ENCODE measurements at places on chromosomes 16 and 17.

- no peak for DNase-seq
Measured at GRCh38 chr16:67915831-67916723, 15.6 kb downstream of the CTRL start.

DNA sequence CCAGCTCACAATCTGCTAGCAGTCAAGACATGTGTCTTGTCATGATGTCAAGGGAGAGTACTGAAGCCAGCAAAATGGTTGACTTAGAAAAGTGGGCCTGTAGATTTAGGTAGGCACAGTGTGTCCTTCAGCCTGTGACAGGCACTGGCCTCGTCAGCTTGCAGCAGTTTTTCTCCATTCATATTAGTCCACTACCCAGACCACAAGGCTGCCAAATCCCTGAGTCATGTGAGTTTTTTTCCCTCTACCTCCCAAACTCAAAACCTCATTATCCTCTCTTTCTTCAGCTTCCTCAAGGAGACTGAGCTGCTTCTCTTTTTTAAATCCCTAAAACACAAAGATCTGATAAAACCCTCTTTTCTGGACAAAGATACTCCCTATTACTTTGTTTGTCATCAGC is 102.6 kb upstream of the HS3ST3A1 start:
- peak; percentile 51 for DNase-seq

DNA sequence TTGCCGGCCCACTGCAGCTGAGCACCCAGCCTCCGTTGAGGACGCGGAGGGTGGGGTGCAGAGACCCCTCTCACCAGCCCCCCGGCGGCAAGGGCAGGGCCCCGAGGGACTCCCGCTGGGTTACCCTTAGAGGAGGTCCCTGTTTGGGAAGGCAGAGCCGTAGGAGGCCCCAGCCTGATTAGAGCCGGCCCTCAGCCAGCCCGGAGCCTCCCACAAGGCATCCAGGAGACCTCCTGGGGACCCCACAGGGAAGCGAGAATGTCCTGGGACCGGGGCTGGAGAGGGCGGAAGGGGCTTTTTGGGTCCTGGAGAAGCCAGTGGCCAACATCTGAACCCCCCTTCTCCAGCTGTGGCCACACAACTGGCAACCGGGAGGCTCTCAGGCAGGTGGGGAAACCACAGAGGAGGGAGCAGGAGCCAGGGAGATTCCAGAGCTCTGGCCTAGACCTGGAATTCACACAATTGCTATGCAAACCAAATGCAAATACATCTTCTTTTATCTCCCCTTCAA is 21.7 kb upstream of the SP6 start:
- DNase-seq = no peak

- no peak for DNase-seq
Measured at GRCh38 chr17:3986939-3987335, 22.7 kb upstream of the ATP2A3 start.

DNA sequence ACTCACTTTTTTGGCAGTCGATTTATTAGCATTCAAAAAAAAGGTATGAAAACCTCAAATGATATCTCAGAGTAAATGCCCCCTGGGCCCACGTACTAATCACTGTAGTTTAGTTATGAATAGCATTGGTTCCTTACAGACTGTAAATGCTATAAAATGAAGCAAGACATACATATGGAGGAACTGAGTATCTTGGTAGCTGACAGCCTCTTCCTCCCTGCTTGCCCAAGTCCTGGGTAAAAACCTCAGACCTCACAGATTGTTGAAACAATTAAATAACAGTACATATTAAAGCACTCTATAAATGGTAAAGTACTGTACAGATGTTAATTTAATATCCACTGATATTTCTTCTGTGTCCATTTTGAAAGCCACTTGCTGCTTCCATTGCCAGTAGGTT is 33.2 kb upstream of the ABCC11 start:
- no peak for DNase-seq

- no peak for DNase-seq
Measured at GRCh38 chr16:78154729-78155461, 55.4 kb downstream of the WWOX start.

- no peak for DNase-seq
Measured at GRCh38 chr16:27448532-27449433, 46.8 kb downstream of the IL21R start.

DNA sequence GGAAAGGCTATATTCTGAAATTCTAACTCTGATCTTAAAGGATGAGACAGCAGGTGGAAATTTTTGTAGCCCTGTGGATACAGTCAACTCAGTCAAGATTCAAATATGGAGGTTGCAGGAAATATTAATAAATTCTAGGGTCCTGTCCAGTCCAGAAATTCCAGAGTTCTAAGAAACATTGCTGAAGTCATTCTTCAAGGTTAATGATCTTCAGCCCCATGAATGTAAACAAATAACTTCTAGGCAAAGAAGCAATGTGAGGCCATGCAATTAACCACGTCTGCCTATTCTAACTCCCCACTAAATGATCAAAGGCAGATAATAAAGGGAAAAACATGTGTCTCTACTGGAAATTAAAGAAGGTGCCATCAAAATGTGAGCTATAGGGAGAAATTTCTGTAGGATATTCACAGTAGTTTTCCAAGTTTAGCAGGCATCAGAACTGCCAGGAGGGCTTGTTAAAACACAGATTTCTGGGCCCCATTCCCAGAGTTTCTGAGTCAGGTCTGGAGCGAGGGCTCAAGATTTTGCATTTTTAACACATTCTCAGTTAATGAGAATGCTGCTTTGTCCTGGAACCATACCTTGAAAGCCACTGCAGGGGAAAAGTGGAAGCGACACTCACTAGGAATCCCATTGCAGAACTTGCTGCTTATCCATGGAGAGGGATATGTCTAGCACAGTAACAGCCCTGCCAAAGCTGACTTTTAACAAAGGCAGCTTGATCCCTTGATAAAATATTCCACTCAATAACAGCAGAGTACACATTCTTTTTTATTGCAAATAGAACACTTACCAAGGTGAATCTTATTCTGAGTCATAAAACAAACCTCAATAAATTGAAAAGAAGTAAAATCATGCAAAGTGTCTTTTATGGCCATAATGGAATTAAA is 61.8 kb downstream of the DNAH3 start:
- no peak for DNase-seq

DNA sequence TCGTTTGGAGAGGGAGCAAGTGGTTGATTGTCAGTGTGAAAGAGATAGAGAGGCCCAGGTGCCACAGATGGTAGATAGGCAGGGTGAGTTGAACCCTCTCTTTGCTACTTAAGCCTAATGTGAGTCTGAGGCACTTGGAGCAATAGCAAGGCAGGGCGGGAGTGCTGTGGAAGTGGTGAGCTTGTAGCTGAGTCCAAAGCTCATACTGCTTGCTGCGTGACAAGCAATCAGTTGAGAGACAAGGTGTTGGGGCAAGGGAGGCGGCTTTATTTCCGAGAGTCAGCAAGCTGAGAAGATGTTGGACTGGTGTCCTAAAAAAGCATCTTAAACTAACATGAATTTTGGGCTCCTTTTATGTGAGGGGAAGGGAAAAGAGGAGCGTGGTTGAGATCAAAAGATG is 112.9 kb upstream of the ZKSCAN2 start:
- DNase-seq = no peak

GRCh38 chr16:77993111-77993985 is 29.0 kb upstream of the CLEC3A start:
- DNase-seq = no peak

DNA sequence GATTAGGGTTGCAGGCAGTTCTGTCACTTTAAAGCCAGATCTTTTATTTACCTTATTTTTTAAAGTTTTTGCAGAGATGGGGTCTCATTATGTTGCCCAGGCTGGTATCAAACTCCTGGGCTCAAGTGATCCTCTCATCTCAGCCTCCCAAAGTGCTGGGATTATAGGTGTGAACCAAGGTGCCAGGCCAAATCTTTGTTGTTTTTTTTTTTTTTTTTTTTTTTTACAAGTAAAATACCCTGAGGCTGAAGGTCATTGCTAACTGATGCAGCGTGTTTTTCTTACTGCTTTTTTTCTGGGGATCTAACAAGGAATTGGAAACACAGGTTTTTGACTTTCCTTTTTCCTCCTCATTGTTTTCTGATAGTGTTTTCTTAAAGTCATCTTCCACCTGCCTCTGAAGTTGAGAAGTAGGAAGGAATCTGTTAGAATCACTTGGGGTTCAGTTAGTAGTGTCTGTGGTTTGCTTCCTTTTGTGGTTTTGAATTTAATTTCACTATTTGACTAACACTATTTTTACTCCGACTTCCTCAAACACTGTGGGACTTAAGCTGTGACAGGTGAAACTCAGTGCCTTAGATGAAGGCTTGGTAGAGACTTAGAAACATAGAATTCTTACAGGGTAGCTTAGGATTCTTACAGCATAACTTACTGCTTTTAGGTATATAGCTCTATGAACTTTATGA is 22.2 kb downstream of the CLTC start:
- DNase-seq = no peak

DNA sequence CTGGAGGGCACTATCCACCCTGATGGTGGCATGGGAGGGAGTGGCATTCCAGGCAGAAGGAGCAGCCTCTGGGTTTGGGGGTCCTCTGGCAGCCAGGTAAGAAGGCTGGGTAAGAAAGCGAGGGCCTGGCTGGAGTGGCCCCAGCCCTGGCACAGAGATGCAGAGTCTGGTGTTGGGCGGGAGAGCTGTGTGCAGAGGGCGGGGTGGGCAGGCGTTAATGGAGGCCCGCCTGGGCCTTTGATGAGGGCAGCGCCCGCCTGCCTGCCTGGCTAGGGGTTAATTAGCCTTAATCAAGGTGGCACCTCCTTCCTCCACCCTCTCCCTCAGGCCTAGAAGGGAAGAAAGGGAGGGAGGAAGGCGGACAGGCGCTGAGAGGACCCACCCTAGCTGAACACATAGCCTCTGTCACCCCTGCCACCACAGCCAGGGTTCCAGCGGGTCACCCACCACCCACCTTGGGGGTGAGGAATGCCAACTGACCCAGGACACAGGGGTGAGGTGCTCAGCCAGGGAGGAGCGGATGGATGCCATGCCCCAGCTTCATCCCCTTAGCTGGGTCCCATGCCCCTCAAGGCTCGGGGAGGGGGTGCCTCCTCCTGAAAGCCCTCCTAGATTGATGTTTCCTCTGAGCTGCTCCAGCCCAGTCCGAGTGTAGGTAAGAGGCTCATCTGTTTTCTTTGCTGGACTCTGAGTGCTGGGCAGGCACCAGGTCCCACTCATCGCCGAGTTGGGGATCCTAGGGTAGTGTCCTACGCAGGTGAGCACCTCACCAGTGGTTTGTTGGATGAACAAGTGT is 13.4 kb upstream of the FAM83G start:
- DNase-seq = no peak

- DNase-seq = no peak
Measured at GRCh38 chr17:10042589-10043244, 137.6 kb upstream of the RCVRN start.

- DNase-seq = no peak
Measured at GRCh38 chr17:38748892-38749222, 721 bp upstream of the PCGF2 start.

GRCh38 chr16:86611525-86611855 is 33.1 kb downstream of the FOXL1 start:
- DNase-seq = no peak

GRCh38 chr16:59920054-59920453 is 1185.9 kb upstream of the GOT2 start:
- no peak for DNase-seq

DNA sequence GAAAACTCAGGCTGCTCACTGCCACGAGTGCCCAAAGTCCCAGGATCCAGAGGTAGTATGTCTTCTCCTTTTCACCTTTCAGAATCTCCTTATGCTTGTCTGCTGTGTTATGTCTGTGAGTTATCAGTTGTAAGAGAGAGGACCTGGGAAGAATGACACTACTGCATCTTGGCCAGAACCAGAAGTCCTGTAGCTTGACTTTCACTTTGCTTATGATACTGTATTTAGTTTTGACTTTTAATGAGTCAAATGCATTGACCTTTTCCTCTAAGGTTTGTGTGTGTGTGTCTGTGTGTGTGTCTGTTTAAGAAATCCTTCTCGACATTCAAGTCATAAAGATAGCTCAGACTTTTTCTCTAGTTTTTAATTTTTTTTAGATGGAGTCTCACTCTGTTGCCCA is 43.4 kb downstream of the BMERB1 start:
- no peak for DNase-seq

GRCh38 chr17:75404223-75404730 is 1.2 kb downstream of the GRB2 start:
- DNase-seq = peak; percentile 54
